Stimulated activated CD4-positive, alpha-beta T cell treated with anti-CD3 and anti-CD28 coated beads, Interleukin-1b, Interleukin-23, amount 100 ng/mL, for 1 hour (primary cell): ENCODE measurements at places on chromosomes 7 and 10.

DNA sequence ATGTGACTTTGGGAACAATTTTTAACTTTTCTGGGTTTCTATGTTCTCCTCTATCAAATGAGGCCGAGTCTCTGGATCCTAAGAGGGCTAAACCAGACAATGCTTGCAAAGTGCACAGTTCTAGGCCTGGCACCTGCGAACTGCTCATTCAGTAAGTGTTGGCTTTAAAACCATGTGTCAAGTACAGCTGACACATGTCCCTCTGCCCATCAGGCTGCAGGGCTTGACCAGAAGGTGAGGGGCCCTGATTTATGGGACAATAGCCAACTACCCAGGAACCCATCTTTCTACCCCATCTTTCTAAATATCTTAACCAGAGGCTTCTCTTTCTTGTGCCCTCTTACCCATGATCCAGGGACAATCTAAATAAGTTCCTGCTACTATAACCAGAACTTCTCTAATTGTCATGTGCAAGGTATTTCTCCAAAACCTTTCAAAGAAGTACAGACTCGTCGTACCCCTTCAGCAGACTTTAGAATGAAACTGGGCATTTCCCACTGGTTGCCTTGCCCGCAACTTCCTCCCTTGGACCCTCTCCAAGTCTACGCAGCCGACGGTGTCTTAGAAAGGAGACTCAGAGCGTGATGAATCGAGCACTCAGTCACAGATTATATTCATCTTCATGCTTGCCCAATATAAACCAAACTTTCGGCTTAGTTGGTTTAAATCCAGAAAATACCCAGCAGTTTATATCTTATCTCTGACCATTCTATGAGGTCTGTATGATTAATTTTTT lies 69.8 kb upstream of the STEAP1B start:
- no peak for DNase-seq

GRCh38 chr7:35261041-35261440 lies 7.1 kb upstream of the TBX20 start:
- no peak for DNase-seq

DNA sequence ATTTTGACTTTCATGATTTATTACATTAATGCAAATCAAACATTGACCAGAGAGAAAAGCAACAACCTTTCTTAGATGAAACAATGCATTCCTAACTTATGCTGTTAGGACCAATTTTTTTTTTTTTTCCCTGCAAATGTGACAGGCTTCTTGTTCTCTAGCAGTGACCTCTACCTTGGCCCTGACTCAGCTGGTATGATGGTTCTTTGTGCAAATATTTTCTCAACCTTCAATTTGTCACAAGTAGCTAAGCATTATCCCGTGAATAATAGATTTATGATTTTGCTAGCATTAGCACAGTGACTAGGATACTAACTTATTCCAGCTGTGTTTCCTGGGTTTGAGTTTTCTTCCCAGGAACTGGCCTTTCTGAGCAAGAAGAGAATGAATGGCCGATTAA lies 64.9 kb downstream of the PPP1R9A start:
- no peak for DNase-seq

DNA sequence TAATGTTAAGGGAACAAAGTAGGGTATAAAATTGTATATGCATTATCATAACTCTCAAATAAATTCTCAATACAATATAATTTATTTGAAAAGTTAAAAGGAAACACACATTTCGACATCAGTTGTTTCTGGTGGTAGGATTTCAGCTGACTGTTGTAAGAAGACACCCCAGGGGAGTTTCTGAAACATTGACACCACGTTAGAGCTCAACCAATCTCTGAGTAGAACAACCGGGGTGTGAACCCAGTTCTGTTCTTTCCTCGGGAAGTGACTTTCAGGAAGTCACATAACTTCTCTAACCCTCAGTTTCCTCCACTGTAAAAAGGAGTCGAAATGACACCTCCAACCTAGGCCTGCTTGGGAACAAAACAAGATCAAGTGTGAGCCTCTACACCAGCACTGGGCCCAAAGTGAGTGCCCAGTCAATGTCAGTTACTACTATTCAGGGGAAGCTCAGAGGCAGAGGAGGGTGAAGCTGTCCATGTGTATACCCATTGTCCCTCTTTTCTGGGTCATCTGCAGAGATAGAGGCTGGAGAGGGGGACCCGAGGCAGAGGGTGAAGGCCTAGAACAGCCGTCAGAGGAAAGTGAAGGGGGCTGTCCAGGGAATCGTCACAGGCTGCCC lies 67.1 kb downstream of the AOAH start:
- DNase-seq = no peak

DNA sequence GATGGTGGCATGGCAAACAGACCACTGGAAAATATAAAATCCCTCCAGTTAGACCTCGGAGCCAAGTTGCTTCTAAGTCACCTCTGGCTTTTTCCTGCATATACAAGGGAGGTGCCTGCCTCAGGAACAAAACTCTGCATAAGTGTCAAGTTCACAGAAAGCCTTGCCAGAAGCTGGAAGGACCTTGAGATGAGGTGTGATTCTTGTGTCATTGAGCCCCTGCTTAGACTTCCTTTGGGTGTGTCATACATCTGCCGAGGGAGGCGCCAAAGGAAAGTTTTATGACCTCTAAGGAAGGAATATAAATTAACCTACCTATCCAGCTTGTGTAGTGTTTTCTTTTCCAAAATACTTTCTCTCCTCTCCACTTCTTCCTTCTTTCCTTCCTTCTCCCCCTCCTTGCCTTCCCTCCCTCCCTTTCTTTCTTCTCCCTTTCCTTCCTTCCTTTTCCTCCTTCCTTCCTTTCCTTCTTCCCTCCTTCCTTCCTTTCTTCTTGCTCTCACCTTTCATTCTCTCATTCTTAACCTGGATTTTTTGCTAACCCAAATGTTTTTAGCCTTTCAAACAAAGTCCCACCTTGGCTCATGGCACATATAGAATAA lies 75.2 kb downstream of the TRIL start:
- no peak for DNase-seq

GRCh38 chr10:100022403-100022802 lies 12.7 kb upstream of the DNMBP start:
- no peak for DNase-seq

- DNase-seq = no peak
These were observed 85.0 kb upstream of the FGL2 start for GRCh38 chr7:77284616-77285015.

- no peak for DNase-seq
These were observed 429.1 kb upstream of the NFE2L3 start for GRCh38 chr7:25722856-25723255.

GRCh38 chr7:157072361-157072760 lies 61.9 kb upstream of the MNX1 start:
- no peak for DNase-seq

DNA sequence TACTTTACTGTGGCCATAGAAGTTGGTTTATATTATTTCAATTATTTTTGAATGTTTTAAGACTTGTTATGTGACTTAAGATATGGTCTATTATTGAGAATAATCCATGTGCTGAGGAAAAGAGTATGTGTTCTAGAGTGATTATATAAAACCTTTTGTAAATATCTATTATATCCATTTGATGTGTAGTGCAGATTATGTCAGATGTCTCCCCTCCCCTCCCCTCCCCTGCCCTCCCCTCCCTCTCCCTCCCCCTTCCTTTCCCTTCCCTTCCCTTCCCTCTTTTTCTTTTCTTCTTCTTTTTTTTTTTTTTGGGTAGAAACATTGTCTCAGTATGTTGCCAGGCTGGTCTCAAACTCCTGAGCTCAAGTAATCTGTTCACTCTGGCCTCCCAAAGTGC lies 8.3 kb upstream of the CYP2C8 start:
- DNase-seq = no peak

DNA sequence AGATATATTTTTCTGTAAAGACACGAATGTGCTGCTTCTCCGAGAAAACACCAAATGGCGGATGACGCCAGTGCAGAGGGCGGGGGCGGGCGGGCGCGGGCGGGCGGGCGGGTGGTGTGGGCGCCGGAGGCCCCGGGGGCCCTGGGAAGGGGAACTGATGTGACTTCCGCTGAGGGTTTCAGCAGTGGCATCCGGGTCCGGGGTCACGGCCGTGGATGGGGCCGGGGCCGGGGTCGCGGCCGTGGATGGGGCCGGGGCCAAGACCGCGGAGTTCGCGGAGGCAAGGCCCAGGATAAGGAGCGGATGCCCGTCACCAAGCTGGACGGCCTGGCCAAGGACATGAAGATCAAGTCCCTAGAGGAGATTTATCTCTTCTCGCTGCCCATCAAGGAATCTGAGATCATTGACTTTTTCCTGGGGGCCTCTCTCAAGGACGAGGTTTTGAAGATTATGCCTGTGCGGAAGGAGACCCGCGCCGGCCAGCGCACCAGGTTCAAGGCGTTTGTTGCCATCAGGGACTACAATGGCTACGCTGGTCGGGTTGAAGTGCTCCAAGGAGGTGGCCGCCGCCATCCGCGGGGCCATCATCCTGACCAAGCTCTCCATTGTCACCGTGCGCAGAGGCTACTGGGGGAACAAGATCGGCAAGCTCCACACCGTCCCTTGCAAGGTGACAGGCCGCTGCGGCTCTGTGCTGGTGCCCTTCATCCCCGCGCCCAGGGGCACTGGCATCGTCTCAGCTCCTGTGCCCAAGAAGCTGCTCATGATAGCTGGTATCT lies 20.3 kb upstream of the IGF2BP3 start:
- no peak for DNase-seq

DNA sequence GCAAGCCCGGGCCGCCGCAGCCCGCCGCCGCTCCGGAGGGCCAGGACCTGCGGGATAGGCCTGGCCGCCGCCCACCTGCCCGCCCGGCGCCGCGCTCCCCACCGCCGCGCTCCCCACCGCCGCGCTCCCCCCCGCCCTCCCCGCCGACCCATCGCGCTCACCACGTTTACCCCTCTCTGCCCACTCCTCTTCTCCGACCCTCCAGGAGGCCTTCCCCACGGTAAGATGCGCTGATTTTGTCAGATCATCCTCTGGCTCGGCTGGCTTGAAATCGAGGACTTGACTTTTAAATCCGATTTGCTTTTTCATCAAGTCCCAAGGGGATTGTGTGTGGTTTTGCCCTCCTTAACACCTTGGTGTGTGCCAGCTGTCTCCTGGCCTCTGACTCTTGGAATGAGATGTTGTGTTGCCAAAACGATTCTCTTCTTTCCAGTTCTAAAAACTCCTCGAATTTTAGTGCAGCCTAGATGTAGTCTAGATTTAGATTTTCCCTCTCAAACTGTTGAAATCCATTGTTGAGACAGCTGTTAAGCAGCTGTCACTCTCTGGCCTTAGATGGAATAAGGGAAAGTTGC lies 738 bp downstream of the POM121 start:
- no peak for DNase-seq

DNA sequence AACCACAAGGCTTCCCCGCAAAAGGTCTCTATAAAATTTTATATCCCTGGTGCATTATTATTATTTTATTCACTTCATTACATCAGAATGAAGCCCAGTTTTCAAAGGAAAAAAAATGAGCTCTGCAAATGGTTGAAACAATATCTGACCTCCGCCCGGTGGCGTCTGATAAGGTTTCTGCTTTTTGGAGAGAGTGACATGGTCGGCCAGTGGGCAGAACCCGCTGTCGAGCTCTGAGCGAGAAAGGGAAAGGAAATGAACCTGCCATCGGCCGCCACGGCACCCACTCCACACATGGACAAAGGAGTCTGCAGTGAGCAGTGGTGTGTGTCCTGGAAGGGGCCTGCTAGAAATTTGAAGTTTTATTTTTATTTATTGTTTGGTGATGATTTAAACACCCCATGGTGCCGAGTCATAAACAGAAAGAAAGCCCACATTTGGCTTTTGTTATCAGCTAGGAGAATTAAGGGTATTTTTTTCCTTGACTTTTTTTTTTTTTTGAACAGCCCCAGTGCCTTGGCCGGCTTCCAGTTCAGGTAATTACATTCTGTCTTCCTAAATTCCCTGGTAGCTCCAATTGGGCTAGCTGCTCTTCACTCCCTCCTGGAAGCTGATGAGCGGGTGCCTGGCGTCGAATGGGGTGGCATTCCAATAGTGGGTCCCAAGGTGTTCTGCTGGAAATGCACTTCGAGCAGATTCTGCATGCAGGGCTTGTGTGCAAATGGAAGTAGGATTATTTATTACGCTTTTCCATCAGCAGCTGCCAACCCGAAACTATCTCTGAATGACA lies 149.4 kb upstream of the MKI67 start:
- DNase-seq = no peak

- DNase-seq = no peak
These were observed 54.3 kb downstream of the ASB13 start for GRCh38 chr10:5611899-5612680.

GRCh38 chr7:15292138-15292537 lies 269.7 kb downstream of the AGMO start:
- no peak for DNase-seq

GRCh38 chr10:79018521-79019011 lies 50.2 kb upstream of the ZMIZ1 start:
- DNase-seq = no peak

GRCh38 chr7:18347170-18347569 lies 148.4 kb upstream of the HDAC9 start:
- no peak for DNase-seq

GRCh38 chr7:127896659-127897058 lies 134.6 kb downstream of the LRRC4 start:
- DNase-seq = no peak

GRCh38 chr7:79880312-79880711 lies 254.3 kb upstream of the GNAI1 start:
- DNase-seq = no peak

- DNase-seq = no peak
These were observed 51.9 kb upstream of the CAPZA2 start for GRCh38 chr7:116810267-116811116.

DNA sequence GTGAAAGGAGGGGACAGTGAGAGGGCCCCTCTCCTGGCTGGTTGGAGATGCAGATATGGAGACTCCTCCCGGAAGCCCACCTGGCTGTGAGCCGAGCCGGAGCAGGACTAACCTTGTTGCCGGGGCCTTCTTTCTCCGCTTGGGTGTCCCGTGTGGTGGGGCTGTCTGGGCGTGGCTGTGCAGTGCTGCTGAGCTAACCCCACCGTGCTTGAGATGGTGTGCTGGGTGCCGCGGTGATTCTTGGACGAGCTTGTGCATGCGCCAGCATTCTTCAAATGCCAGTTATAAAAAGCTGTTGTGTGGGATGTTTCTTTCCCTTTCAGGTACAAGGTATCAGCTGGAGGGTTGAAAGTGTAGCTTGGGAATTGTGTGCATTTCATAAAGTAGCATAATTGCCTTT lies 48.8 kb downstream of the DAGLB start:
- no peak for DNase-seq
